ENCODE measurements at places on chromosomes 6 and 20. TPM values are rescaled to one million over a fixed set of nuclear protein-coding genes. Genes with fewer than 3 reads are reported as not detected.

DNA sequence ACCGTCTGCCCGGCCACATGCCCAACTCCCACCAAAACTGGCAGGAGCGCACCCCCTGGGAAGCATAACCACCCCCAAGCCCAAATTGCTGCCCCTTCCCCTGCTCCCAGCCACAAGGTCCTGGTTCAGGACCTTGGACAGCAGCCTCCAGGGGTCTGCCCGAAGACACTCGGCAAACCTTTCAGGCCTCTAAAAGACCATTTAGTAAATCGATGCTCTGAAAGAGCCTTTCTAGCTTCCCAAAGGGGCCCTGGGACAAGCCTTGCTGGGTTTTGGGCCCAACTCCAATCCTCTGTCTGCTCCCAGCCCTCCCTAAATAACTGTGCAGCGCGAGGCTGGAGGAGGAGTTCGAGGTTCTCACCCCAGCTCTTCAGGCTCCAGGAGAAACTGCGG lies 30.5 kb downstream of the GRM4 start:
- DNase-seq: peak; percentile 5

Gene FBXO5
- polyA plus RNA-seq: 7.0 TPM

Gene MUC21
- polyA plus RNA-seq: not detected

- DNase-seq: no peak
Observed at GRCh38 chr6:39321761-39322160, 741 bp downstream of the KCNK16 start.

DNA sequence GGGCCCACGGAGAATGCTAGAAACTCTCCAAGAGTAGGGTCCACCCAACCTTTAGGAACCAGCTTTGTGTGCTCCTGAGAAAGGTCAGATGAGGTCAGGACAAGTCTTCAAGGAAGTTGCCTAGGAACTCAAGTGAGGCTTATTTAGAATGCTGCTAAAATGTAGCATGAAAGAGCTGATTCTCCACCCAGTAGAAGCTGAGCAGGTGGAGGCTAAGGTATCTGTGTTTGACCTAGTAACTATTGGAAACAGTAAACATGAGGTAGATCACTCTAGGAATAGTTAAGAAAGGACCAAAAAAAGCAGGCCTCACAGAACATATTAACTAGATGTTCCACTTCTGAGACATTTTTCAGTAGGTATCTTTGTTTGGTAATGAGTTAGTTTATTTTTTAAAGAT lies 13.9 kb downstream of the CEP43 start:
- no peak for DNase-seq

Gene BTNL2
- polyA plus RNA-seq: not detected

- DNase-seq: no peak
Observed at GRCh38 chr6:15301179-15302006, 55.5 kb downstream of the JARID2 start.

DNA sequence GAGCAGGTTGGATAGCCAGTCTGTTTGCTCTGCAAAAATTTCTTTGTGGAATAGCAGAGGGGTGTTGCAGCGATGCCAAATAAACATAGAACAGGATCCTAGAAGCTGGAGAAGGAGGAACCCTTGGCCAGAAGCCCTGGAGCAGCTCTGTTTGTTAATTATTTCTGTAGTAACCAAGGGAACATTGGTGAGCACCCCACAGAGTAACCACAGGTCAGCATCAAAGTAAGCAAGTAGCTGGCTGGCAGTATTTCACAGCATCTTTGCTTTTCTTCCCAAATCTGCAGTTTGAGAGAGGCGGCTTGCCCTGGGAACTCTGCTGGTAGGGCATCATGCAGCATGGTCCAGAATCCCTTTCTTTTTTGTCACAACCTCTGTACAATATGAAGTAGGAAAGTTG lies 12.7 kb upstream of the APMAP start:
- no peak for DNase-seq

- DNase-seq: no peak
Observed at GRCh38 chr6:43901733-43902230, 131.8 kb downstream of the VEGFA start.

Gene LIME1
- 19.0 TPM for polyA plus RNA-seq

GRCh38 chr20:21077809-21078345 lies 28.3 kb downstream of the LINC00237 start:
- no peak for DNase-seq

- DNase-seq: no peak
Observed at GRCh38 chr6:157335829-157336228, 12.5 kb upstream of the TMEM242 start.

- peak; percentile 77 for DNase-seq
Observed at GRCh38 chr6:27138837-27139755, 108.4 kb upstream of the PRSS16 start.

DNA sequence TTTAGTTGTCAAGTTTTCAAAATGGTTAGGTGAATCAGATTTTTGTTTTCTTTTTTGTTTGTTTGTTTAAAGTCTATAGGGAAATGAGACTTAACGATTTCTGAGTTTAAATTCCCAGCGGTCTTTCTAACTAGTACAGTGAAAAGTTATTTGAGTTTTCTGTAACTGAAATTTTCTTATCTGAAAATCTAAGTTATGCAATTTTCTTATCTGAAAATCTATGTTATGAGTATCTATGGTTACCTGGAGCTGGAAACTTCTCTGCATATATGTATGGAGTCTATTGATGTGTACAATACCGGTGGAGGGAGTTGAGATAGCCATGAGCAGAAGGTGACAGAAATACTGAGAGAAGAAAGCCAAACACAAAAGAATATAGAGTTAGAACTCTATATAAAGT lies 102.6 kb downstream of the MANEA start:
- DNase-seq: no peak

DNA sequence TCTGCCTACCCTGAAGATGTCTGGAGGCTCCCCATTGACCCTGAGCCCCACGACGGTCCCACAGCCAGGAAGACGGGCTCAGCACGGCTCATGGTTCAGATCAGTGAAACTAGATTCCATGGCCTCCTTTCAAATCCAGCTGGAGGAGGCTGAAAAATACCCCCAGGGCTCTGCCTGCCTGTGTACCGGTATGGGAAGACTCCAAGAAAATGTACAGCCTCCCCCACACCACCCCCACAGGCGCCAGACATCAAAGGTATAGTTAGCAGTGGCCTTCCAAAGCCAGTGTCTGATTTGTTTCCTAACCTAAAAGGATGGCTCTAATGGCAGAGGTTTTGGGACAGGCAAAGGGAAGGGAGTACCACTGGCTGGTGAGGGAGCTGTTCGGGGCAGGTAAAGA lies 86.2 kb upstream of the SNAP25 start:
- no peak for DNase-seq

GRCh38 chr6:137933696-137934095 lies 66.6 kb downstream of the TNFAIP3 start:
- DNase-seq: no peak

DNA sequence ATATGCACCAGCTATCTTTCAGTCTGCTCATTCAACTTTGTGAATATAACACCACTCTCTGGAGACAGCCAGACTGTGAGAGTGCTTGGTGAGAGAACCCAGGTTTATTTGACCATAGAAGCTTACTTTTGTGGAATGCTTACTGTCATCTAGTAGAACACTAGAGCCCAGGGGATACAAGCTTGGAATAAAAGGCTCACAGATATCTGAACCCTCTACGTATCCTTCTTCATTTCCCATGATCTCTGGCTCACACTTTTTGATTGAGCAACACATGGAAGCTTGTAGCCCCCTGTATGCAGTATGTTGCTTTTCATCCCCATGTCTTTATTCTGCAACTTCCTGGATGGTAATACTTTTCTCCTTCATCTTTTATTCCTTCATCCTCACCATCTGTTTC lies 835.3 kb upstream of the CITED2 start:
- DNase-seq: no peak

- DNase-seq: no peak
Observed at GRCh38 chr6:165167861-165168260, 141.5 kb downstream of the C6orf118 start.

DNA sequence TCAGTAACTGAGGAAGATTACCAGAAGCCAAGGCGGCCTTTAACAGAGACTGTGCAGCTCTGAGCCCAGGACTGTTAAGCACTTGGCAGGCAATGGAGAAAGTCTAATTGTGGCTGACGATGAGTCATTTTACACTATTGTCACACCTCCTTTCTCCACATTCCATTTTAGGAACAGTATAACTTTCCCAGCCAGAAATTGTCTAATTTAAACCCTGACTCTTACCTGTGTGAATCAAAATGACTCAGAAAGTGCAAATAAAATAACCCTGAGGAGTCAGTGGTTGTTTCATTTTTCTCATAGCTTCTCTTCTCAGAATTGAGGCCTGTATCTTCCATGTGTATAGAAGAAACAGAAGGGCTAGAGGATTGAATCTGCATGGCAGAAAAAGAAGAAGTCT lies 40.0 kb upstream of the OPN5 start:
- no peak for DNase-seq

Gene FGD2
- 85.6 TPM for polyA plus RNA-seq

DNA sequence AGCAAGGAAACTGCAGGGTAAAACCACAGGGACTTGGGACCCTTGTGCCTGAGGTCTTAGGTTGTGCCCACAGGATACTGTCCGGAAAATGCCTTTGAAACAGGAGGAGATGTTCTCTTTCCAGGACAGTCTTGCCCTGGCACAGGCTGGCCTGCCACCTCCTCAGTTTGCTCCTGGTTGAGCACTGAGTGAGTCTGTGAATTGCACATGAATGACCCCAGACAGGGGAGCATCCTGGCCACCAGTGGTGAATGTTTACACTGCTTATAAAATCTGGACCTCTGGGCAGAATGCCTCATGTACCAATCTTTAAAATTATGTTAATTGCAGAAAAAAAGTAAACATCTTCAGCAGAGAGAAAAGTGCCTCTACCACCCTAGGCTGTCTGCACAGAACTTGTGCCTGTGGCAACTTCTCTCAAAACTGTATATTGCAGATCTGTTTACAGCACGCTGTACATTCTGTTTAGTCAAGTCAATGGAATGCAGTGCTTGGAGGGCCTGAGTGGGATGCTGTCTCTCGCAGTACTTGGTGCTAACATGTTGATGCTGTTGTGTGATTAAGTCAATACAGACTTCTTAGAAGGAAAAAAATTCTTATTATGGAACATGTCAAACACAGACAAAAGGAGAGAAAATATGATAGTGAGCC lies 242.1 kb downstream of the SOD2 start:
- DNase-seq: no peak

GRCh38 chr6:159464816-159465215 lies 228.2 kb downstream of the SOD2 start:
- no peak for DNase-seq

Gene COL9A3
- 2.7 TPM for polyA plus RNA-seq

GRCh38 chr6:76752841-76753240 lies 680.4 kb upstream of the IMPG1 start:
- no peak for DNase-seq

- DNase-seq: no peak
Observed at GRCh38 chr6:46243754-46244153, 73.0 kb upstream of the ENPP5 start.

Gene MYLK4
- 0.11 TPM for polyA plus RNA-seq

DNA sequence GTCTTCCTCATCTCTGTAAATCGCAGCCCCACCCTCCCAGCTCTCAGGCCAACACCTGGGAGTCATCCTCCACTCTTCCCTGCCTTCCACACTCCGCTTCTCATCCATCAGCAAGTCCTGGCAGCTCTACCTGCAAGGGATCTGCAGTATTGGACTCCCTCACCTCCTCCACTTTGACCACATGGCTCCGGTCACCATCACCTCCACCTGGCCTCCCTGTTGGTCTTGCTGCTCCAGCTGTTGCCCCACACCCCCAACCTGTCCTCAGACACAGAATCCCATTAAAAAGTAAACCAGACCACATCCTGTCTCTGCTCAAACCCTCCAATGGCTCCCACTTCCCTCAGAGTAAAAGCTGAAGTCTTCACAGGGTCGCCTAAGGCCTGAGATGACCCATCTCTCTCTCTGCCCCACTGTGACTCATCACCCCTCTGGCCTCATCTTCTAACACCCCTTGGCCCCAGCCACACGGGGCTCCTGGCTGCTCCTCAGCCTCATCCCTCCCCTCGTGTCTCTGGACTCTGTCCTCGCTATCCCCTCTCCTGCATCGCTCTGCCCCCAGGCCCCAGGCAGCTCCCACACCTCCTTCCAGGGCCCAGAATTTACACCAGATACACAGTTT lies 185.1 kb upstream of the SULF2 start:
- DNase-seq: no peak

Gene AIF1
- polyA plus RNA-seq: 5.9 TPM

Gene HLA-DOA
- 424 TPM for polyA plus RNA-seq

Gene COL9A1
- not detected for polyA plus RNA-seq

- no peak for DNase-seq
Observed at GRCh38 chr6:7568021-7568420, 22.0 kb upstream of the SNRNP48 start.

Gene GJA1
- not detected for polyA plus RNA-seq

GRCh38 chr6:44942201-44942600 lies 385.9 kb upstream of the RUNX2 start:
- no peak for DNase-seq

DNA sequence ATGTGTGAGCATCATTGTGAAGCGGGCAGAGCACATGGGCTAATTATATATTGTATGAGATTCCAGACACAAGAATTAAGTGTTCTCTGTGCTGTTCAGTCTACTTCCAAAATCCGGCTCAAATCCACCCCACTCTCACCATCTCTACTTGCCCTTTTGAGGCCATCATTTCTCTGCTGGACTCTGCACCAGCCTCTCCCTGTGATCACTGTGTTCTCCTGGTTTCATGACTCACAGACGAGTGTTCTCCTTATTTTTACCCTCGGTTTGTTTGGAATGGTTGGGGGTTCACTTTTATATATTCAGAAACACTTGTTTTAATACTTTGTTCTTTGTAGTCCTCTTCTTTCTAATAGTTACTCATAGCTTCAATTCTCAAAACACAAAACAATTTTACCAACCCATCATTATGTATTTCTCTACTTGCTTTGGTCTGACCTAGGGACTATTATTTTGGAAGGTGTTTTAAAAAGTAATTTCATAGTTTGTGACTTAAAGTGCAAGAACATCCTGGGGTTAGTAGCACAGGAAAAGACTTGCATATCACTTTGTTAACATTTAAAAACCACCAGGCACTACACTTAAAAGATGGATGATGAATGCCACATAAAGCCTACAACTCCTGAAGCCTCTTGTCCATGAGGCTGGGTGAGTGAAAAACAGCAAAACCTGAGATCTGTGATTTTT lies 82.7 kb downstream of the UST start:
- DNase-seq: no peak

DNA sequence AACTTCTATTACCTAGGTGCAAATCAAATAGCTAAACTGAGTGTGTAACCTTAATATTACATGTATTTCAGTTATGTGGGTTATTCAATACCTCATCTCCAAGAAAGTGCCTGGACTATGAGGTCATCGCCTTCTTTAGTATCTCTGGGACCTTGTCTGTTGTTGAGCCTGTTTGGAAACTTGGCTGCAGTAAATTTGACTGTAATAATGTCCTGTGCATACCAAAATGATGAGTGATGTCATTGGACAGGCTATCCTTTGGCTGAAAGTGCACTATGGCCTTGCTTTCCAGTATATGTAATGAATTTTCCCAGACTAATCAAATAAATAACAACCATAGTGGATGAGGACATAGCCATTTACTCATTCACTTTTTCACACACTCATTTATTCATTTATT lies 455.1 kb downstream of the ADGRB3 start:
- no peak for DNase-seq

Measured in naive B cell (primary cell).